NB4 (cell line): ENCODE measurements at places on chromosomes 16 and 17.

DNA sequence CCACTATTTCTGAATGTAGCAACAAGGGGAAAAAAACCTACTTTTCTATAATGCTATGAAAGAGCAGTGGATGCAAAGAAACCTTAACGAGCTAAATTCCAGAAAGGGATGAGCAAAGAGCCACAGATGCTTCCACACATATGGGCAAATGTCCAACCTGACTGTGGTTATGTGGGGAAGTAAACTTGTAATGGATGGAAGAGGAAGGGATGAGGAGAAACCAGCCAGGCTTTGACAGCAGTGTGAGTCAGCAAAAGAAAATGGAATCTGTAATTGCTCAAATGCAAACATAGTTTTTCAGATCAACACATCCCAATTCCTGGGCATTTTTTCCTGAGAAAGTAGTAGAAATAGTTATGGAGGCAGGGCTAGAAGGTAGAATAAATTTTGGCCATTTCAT, 204.8 kb upstream of the CPHXL start:
- DNase-seq: no peak

DNA sequence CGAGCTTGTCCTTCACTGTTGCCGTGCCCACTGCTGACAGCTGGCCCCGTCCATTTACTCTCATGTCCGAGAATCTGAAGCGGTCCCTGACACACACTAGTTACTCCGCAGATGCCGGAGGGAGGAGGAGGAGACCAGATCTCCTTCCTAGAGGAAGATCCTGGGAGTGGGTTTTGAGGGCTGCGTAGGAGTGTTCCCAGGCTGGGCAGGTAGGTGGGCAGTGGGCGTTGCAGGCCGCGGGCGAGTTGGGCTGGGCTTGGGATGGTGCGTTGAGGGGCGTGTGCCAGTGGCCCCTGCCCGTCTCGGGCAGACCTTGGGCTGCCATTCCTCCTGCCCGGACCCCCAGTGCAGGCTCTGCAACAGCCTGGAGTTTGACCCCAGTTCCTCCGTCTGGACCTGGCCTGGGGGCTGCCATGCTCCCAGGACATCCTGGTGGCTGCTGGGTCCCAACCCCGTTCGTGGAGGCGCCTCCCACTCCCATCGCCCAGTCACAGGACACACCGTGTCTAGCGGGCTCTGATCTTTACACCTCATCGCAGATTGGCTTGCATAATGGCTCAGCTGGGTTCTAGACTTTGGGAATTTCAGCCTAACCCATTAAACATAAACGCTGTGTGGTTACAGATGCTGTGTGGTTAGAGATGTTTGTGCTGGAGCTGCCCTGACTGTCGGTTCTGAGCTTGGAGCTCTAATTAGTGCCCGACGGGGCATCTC, 22.8 kb downstream of the CACNA1H start:
- no peak for DNase-seq

GRCh38 chr16:56669840-56670619, 416 bp downstream of the MT1H start:
- no peak for DNase-seq

DNA sequence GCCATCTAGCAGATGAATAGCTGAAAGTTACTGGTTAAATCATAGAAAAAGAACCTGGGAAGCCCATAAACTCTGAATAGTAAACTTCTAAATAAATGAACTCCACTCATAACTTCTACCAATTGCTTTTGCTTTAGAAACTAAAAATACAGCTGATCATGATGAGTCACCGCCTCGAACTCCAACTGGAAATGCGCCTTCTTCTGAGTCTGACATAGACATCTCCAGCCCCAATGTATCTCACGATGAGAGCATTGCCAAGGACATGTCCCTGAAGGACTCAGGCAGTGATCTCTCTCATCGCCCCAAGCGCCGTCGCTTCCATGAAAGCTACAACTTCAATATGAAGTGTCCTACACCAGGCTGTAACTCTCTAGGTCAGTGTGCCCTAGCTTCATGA, 9.7 kb downstream of the KAT7 start:
- no peak for DNase-seq

DNA sequence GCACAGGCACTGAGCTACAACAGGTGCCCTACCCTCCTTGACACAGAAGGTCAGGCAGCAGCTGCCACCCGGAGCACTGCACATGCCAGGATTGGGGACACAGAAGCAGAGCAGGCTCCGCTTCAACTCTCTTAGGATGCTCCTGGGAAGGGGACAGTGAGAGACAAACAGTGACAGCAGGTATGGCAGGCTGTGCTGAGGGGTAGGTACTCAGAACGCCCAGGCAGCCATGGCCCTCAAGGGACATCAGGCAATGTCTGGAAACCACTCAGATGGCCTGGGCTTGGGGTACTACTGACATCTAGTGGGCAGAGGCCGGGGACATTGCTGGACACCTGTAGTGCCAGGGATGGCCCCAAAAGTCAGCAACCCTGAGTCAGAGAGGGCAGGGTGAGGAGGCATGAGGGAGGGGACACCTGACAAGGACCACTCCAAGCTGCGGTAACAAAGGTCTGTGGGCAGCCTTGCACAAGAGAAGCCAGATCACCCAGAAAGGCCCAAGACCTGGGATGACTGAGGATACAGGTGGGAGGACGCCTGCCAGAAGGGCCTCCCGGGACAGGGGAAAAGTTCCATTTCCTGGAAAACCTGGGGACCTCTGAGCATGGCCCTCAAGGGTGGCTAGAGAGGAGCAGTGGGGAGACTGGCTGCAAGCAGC, 21.2 kb downstream of the PEMT start:
- DNase-seq: peak; percentile 61

- peak; percentile 20 for DNase-seq
Observed at GRCh38 chr17:55825213-55825612, 74.4 kb downstream of the PCTP start.

GRCh38 chr17:32621612-32622312, 135.0 kb downstream of the CDK5R1 start:
- peak; percentile 15 for DNase-seq

DNA sequence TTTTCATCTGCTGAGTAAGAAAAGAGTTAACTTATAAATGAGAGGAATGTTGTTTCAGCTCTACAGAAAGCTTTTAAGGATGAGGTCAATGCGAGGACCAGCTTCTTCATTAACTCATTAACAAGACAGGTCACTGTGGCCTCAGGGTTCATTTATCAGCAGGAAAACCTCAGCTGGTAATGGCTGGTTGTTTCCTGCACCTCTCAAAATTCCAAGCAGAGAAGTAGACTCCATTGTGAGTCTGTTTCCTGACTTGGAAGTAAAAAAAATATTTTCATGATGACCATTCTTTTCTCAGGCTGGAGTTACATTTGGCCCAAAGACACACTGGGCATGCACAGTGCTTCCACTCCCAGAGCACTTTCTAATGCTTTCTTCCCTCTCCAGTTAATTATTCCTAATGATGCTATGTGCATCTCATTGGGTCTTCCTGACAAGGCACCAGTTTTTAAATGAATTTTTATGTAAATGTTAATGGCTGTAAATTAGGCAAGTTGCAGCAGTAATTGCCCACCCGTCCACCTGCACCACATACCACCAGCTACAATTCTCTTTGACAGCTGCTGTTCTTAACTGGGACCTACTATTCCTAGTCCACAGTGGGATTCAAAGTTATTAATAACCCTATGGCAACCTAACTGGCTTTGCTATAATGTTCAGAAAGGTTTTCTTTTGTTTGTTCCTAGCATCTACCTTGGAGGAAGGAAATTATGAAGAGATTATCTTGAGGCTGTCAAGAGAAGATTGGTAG, 89.5 kb upstream of the BCAR1 start:
- no peak for DNase-seq

DNA sequence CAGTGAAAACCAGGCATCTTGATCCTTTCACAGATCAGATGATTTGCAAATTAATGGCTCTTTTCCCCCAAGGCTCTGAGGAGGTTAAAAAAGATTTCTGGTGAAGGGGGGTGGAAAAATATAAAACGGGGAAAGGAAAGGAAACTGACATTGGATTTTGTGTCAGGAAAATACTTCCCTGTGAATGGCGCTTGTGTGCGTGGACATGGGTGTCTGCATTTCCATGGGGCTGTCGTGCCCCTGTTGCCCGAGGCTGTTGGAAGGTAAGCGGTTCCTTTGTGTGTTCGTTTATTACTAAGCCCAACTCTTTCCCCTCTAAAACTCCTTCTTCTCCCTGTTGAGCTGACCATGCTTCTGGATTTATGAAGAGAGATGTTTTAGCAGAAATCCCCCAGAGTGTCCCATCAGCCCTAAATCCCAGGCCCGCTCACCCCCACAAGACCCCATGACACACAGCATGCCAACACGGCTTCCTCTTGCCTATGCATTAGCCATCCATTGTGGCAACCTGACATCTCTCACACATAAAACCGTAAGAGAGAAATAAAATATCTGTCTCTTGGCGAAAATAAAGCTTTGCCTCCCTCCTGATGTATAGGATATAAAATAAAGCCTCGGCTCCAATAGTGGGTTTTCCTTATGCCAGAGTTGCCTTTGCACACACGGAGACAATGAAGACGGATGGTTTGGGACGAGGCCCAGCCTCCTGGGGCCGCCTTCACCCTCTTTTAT, 7.3 kb upstream of the LHX1 start:
- no peak for DNase-seq

- no peak for DNase-seq
Observed at GRCh38 chr16:3487521-3488410, 7.5 kb downstream of the C16orf90 start.

GRCh38 chr17:81336930-81337325, 41.8 kb upstream of the SLC38A10 start:
- DNase-seq: no peak

- DNase-seq: no peak
Observed at GRCh38 chr17:69761011-69761410, 314.0 kb upstream of the KCNJ16 start.

GRCh38 chr17:33266611-33267010, 26.5 kb downstream of the ASIC2 start:
- DNase-seq: no peak

DNA sequence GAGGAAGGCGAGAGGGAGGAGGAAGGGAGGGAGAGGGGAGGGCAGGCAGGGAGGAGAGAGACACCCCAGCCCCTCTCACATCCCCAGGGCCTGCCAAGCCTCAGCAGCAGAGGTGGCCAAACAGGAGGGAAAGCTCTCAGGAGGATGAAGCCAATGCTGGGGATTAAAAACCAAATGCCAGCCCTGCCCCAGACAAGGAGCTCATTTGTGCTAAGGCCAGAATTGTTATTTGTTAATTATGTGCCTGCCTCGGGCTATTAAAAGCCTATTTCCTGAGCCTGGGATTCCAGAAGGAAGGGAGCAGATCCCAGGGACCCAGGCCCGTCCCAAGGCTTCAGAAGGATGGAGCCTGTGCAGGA, 27.9 kb upstream of the GINS2 start:
- DNase-seq: no peak

DNA sequence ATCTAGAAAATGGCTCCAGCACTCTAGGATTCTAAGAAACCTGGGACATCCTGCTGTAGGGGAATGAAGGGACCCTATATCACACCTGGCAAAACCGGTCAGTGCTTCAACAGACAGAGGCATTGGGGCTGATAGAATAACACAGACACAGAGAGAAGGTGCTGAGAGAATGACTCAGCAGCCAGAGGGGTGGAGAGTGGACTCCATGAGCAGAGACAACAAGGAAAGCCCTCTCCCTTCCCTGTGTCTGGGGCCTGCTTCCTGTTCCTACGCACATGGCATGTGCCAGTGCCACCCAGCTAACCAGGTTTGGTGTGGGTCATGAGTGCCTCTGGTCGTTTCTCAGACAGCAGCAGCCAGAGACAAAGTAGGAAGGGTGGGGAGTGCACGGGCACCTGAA, 140.3 kb downstream of the CCT6B start:
- peak; percentile 27 for DNase-seq

DNA sequence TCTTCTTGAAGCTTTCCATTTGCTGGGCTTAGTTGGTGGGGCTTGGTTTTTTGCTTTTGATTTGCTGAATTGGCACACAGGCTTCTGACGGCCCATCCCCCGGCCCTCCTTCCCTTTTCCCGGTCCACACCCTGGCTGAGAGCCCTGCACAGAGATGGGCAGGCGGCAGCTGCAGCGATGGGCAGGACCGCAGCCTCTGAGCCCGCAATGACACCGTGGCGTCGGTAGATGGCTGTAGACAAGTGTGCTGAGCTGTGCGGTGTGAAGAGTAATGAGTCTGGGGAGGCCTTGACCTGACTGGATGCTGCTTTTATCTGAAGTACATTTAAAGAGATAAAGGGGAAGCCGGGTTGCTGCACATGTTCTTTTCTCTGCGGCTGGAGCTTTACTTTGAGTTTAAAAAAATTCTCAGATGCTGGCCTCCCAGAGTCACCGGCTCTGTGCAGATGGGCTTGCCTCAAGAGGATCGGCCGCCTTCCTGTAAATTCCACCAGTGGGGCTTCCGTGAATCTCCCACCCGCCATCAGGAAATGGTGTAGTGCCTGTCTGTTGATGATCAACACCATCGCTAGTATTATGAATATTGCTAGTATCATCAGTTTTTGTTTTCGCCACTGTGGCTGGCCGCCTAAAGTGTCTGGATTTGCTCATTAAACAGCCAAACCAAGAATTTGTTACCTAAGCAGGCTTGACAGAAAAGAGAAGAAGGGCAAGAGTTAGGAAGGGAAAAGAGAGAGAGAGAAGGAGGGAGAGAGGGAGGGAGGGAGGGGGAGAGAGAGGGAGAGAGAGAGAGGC, 245.6 kb upstream of the RBFOX1 start:
- peak; percentile 1 for DNase-seq

DNA sequence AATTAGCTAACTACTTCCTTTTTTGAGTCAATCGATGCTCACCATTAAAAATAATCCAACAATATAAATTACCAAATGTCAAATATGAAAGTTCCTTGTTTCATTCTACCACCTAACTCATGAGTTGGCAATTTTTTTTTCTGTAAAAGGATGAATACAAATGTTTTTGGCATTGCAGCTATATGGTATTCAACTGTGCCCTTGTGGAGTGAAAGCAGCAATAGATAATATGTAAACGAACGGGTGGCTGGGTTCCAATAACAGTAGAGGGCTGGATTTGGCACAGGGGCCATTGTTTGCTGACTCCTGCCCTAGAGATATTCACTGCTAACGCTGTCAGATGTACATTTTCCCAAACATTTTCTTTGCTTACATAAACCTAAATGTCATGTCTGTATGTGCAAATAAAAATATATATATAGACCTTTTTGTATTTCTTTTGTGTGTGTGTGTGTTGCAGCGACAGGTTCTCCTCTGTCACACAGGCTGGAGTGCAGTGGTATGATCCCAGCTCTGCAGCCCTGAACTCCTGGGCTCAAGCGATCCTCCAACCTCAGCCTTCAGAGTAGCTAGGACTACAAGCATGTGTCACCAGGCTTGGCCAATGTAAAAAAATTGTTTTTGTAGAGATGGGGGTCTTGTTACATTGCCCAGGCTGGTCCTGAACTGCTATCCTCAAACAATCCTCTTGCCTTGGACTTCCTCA, 73.9 kb downstream of the RPGRIP1L start:
- no peak for DNase-seq
